ENCODE measurements at places on chromosomes 11 and 22.

DNA sequence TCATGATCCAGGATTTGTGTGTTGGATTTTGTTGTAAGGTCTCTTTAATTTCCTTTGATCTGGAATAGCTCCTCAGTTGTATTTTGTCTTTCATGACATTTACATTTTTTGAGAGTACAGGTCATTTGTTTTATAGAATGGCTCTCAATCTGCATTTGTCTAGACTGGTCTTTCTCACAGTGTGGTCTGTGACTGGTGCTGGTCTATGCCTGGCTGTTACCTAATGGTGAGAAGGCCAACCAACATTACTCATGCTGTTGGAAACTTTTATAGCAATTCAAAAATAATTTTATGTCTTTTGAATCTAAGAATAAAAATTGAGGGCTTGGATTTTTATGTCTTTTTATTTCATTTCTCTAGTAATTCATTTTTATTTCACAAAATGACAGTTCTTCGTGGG lies 3.9 kb upstream of the NCR3LG1 start:
- no peak for DNase-seq

- DNase-seq: no peak
Measured at GRCh38 chr11:84243629-84244263, 957.6 kb upstream of the CCDC90B start.

DNA sequence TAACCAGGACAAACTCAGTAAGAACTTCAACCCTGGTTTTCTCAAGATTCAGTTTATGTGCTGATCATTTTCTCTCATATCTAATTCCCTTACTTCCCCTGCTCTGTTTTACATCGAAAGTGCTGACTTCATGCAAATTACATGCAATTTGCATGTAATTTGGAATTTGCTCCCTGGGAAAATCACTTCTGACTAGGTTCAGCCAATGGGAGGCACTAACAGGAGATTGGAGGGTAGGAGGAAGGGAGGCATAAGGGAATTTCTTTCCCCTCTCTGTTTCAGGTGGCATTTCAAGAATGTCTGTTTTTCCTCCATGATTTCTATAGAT lies 363.3 kb upstream of the CCDC90B start:
- DNase-seq: no peak

DNA sequence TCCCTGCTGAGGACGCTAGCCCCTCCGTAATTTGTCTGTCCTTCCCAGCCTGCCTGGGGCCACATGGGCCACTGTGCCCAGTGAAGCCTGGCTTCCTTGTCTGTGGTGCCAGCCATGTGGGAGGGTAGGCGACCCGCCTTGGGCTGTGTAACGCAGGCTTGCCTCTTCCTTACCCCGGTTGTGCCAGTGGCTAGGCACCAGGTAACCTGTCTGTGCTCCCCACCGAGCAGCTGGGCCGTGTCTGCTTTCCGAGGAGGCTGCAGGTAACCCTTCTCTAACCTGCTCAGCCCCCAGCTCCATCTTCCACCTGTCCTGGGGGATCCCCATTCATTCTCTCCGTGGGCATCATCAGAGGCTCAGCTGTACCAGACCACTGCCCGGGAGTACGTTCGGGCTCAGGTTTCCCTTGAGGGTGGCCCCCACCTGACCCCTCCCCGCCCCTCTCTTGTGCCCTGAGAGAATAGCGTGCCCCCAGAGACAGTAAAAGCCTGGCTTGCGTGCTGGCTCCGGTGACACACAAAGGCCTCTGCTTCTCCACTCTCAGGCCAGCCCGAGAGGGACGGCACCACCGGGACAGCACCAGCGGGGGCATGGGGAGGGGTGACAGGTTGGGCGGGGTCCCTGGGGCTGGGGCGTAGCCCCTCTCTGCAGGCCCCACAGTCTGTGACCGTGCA lies 79.1 kb downstream of the CDKN1C start:
- peak; percentile 24 for DNase-seq

DNA sequence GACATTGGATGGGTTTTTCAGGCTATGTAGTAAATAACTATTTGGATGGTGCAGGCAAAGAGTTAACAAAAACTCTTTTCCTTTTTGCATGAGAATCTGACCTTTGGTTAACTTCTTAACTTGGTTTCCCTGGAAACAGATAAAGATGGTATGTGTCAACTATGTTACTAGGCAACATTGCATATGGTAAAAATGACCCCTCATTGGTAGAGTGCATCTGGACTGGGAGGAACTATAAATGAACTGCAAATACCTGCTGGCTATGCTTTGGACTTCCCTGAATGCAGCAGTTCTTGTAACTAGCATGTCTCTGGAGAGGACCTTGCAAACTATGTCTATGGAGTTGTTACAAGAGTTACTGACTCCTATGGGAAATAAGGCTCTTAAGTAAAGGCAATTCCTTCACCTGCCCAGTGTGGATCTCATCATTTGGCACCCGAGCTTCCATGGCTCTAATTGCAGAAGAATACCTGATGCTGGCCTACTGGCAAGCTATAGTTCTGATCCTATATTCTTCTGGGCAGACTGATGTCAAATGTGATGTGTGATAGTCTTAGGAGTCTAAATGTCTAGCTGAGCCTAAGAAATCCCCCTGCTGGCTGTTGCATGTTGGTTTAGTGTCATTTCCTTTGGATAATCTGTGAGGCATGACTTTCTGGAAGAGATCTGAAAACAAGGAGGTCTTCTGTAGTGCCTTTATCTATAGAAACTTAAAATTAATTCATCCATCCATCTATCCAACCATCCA lies 126.7 kb upstream of the MTMR2 start:
- DNase-seq: no peak

DNA sequence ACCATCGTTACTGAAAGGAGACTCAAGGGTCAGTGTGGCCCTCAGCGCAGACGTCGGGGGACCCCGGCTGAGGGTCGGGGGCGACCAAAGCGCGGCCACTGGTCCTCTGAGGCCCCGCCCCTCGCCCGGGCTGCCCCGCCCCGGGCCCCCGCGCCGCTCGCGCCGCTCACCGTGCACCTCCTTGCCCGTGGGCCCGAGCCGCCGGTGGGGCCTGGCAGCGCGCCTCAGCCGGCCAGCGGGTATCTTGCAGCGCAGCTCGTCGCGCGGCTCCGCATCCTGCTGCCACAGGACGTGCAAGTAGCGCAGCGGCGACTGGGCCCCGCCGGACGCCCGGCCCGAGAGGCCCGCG lies 419 bp downstream of the ANKRD54 start:
- DNase-seq: no peak

GRCh38 chr11:72352859-72353551 lies 81.3 kb downstream of the CLPB start:
- DNase-seq: no peak

GRCh38 chr11:76802621-76803020 lies 19.5 kb downstream of the TSKU start:
- no peak for DNase-seq

- DNase-seq: no peak
Measured at GRCh38 chr22:25216230-25216629, 3.2 kb upstream of the CRYBB2 start.

DNA sequence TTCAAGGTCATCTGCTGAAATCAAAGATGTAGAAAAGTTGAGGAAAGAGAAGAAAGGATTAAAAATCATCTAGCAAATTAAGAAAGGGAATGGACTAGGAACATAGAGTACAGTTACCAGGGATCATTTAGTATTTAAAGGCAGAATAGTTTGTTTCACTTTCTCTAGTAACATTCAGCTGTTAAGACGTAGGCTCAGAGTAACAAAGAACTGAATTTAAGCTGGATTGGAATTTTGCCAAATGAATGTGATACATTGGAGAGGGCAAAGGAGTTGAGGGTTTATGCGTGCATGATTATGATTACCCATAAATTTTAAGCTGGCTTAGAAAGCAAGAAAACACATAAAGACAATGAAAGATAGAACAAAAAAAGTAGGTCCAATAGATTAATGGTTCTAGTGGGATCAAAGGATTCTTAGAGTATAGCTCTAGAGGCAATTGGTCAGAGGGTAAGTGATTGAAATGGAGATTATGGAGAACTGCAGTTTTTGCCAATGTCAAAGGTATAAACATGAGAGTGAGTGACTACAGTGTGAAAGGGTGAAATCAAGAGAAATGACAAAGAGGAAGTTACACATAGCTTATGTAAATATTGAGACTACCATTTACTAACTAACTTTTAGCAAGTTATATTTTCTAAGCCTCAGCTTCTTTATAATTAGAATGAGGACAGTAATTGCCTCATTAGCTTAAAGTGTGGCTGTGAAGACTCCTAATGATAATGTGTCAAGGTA lies 190.0 kb downstream of the GRIA4 start:
- no peak for DNase-seq

DNA sequence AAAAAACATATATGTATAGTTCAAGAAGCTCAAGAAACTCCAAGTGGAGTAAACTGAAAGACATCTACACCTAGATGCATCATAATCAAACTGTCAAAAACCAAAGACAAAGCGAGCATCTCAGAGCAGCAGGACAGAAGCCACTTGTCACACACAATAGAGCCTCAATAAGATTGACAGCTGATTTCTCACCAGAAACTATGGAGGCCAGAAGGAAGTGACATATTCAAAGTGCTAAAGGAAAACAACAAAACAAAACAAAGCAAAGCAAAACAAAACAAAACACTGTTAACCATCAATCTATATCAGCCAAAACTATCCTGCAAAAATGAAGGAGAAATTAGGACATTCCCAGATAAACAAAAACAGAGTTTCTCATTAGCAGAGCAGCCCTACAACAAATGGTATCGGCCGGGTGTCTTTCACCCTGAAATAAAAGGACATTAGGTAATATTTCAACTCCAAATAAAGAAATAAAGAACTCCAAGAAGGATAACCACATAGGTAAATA lies 65.8 kb upstream of the SEPTIN5 start:
- no peak for DNase-seq

DNA sequence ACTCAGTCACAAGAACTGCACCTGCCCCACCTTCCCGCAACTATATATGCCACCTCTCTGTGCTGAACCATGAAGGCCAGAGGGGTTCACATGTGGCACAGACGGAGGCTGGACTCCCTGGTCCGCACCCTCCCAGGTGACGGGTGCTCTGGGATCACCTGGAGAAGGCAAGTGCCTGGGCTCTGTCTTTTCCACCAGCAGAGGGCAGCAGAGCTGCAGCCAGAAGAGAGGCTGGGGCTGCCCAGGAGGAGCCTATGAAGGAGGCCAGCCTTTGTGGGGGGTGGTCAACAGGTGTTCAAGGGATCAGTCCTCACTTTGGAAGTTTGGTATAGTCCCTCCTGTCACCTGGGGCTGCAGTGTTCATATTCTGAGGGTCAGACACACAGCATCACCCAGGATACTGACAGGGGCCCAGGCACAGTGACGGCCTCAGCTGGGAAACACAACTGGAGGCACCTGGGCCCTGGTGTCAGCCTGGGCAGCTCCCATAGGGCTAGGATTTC lies 39.2 kb upstream of the IGLL5 start:
- peak; percentile 74 for DNase-seq

GRCh38 chr11:115316696-115317095 lies 187.5 kb downstream of the CADM1 start:
- no peak for DNase-seq

DNA sequence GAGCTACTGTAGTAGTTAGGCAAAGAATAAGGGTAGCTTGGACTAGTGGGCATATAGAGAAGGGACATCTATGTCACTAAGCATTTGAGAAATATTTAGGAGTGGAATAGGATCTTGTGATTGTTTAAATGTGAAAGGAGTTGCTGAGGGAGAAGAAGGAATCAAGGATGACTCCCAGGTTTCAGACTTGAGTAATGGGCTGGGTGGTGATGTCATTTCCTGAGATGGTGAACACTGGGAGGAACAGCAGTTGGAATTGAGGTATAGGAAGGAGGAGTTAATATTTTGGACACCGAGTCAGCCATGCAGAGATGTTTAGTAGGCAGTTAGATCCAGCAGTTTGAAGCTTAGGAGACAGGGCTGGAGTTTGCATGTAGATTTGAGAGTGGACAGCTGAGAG lies 40.1 kb downstream of the REXO2 start:
- DNase-seq: no peak

DNA sequence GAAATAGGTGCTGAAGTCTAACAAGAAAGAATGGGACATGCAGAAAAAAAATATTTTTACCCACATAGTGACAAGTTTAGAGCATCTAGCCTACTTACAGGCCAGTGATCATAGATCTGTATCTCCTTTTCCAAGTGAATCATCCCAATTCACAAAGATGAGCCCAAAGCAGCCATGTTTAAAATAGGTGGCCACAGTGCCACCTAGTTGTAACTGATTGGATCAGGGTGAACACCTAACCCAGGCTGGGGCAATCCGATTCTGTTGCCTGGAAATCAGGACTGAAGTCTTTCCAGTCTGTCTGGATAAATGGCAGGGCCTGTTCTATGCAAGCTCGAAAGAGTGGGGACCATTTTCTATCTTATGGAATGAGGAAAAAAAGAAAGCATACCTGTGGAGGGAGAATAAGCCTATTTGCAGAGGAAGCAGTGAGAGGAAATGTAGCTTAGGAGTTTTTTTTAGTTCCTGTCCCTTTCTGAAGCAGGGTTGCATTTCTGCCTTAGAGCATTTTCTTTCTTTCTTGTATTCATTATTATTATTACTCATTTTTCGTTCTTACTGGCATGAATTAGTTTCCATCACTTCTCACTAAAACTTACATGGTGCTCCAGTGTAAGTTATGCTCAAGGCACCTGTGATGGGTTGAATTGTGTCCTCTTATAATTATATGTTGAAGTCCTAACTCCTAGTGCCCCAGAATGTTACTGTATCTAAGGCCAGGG lies 113.2 kb upstream of the RAG2 start:
- no peak for DNase-seq

DNA sequence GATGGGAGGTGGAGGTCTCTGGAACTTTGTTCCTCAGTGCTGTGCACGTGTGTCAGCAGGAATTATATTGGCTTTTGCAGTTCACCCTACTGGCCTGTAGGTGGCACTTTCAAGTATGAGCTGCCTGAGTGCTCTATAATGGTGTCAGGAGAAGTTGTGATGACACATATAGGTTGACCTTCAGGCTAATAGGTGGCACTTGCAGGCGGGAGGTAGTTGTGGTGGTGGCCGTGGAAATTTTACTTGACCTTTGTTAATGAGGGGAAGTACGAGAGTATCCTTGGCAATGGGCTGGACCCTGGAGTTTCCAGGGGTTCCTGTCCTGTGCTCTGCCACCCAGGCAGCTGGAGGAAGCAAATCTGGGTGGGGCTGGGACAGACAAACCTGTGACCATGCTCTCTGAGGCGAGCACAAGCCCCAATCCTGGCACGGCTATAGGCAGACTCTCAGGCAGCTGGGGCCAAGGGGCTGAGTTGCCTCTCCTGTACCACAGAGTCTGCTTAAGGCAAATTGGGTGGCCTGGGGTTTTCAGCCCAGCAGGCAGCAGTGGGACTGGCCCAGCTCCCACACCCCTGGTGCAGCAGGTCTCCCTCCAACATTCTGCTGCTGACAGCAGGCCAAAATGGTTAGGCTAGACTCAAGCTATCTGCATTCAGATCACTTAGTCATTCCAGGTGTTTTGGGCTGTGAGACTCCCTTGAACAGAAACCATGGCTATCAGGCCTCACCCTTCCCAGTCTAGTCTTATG lies 147.5 kb upstream of the CTSC start:
- peak; percentile 42 for DNase-seq

- DNase-seq: no peak
Measured at GRCh38 chr22:43854786-43855271, 7.5 kb downstream of the SULT4A1 start.

DNA sequence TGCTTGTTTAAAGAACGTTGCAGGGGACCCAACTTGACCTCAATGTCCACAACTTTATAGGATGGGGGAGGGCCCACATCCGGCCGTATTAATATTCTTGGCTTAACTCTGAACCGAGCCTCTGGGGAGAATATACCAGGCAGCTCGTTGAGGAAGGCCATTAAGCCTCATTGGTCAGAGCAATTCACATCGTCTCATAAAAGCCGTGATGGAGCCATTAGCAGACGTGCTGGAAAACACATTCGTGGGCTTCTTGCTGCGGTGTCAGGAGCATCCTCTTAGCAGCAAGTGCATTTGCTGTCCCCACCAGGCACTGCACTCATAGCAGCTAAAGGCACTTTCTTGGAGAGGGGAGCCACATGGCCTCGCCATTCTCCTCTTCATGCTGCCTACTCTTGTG lies 14.9 kb downstream of the DSCAML1 start:
- no peak for DNase-seq

All from activated CD4-positive, CD25-positive, alpha-beta regulatory T cell treated with anti-CD3 and anti-CD28 coated beads, Interleukin-2, amount 50 U/mL, for 72 hours (primary cell).